ENCODE measurements at places on chromosomes 1 and 21. TPM values are rescaled to one million over a fixed set of nuclear protein-coding genes. Genes with fewer than 3 reads are reported as not detected.

GRCh38 chr1:155591770-155592169, 18.2 kb upstream of the MSTO1 start:
- no peak for DNase-seq

- no peak for DNase-seq
Observed at GRCh38 chr1:54565113-54565501, 17.1 kb downstream of the ACOT11 start.

- no peak for DNase-seq
Observed at GRCh38 chr1:67754526-67754920, 69.5 kb downstream of the GADD45A start.

- no peak for DNase-seq
Observed at GRCh38 chr1:184972315-184973055, 1.8 kb downstream of the NIBAN1 start.

GRCh38 chr1:71041806-71042205, 5.8 kb downstream of the PTGER3 start:
- DNase-seq, result no peak

DNA sequence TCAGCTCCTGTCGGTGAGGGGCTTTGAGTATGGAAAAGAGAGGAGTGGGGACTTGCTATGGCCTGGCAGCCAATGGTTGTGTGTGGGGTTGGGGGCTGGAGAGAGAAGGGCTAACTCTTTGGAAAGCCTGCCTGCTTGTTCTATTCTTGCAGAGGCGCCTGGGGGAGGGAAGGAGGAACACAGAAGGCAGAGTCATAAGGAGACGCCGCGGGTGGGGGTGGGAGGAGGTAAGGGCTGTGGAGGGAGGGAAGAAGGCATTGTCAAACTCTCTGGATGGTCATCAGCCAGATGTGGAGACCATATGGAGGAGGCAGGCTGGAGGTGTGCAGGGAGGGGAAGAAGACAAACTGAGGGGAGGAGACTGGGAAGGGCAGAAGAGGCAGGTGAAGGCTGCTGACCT, 70.0 kb downstream of the PLXNA2 start:
- DNase-seq, result no peak

DNA sequence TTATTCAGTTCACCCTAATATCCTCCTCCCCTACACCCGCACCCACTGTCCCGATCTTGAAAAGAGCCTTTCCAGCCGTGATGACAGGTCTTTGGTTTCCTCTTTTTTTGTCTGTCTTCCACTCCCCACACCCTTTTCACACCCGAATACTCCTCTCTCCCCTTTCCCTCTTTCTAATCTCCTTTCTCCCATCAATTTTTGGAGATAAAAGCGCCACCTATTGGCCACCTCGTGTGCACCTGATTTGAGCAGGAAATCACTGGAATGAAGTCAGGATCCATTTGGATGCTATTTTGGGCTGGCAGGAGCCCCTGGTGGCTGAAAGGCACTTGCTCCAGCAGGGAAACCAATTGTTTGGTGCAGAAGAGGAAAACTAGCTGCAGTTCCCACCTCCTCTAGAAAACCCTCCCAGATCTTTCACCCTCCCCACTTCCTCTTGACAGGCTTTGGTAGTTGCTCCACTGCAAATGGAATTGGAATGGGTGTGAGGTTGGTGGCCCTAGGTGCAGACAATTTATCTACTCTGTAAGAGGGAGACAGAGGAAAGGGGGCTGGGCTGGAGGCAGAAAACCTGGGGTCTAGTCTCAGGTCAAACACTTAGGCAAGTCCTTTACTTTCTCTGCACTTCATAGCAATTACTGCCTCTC, 8.4 kb downstream of the FOXE3 start:
- DNase-seq, result peak; percentile 60

GRCh38 chr1:21912038-21912758, 24.9 kb downstream of the HSPG2 start:
- no peak for DNase-seq

GRCh38 chr1:110048923-110049601, 14.6 kb downstream of the STRIP1 start:
- DNase-seq, result peak; percentile 57

DNA sequence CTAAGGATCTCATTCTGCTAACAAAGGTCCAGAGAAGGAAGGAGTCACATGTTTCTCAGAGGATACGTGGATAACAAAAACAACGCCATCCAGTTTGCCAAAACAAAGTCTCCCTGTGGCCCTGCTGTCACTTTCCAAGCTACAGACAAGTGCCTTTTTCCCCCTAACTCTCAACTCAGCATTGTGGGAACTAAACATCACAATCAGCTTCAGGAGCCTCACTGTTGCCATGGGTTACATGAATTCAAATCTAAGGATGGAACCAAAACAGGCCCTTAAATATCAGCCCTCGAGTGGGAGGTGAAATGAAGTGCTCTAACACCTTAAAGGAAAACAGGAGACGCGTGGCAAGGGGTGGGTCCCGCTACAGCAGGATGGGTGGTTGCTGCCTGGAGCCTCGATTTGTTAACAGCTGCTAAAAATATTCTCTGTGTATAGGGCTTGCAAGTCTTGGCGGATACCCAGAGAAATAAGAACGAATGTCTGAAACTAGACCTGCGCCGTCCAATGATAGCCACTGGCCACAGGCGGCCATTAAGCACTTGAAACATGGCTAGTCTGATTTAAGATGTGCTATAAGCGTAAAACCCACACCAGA, 66.4 kb upstream of the SOD1 start:
- no peak for DNase-seq

DNA sequence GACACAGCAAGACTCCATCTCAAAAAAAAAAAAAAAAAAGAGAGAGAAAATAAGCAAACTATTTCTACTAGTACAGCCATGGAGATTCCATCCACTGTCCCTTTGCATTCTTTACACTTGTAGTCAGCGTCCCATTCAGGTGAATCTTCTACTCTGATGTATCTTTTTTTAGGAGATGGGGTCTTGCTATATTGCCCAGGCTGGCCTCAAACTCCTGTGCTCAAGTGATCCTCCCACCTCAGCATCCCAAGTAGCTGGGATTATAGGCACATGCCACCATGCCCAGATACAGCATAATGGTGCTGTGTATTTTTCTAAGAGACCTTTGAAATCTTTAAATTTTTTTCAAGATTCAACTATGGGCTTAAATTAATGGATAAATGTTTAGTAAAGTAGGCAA, 8.1 kb upstream of the CENPL start:
- DNase-seq, result no peak

- DNase-seq, result peak; percentile 99
Observed at GRCh38 chr1:222713091-222713961, 962 bp downstream of the BROX start.

DNA sequence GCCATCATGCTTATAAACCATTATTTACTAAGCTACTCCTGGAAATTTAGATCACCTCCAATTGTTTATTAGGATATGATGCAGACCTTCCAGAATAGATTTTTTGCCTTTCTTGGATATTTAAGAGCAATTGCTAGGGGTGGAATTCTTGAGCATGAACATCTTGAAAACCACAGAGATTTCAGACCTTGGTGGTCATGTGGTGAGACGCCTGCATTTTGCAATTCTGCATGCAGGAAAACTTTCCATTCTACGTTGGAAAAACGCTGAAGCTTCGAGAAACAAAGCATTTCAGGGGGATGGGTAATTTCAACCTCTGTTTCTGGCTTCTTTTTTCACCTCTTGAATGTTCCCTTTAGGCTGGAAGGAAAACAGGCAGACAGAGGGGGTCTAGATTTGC, 596.3 kb downstream of the KIF26B start:
- no peak for DNase-seq

GRCh38 chr21:42499444-42500112, 3.6 kb upstream of the RSPH1 start:
- no peak for DNase-seq

DNA sequence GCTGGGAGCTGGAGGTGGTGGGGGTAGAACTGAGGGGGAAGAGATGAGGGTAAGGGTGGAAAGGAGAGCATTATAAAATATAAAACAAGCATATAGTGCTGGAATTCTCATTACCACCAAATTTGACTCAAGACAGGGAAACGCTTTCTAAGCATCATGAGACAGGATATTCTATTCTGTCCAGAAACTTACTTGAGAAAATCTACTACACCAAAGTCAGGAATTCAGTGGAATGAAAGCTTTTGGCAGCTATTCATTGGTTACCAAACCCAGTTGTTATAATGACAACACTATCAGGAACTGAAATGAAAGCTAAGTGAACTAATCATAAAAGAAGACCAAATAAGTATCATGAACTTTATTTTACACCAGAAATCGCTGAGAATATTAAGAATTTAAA, 14.5 kb downstream of the AIDA start:
- DNase-seq, result no peak

- no peak for DNase-seq
Observed at GRCh38 chr1:60857851-60858250, 224.5 kb upstream of the NFIA start.

HSPA6 gene
- total RNA-seq, result not detected

ZMPSTE24 gene
- 29.5 TPM for total RNA-seq

SLC16A4 gene
- total RNA-seq, result 11.1 TPM

S100A7A gene
- not detected for total RNA-seq

FCN3 gene
- 15.2 TPM for total RNA-seq

TPTE gene
- total RNA-seq, result not detected

GRHL3 gene
- total RNA-seq, result 0.73 TPM

HES4 gene
- 14.9 TPM for total RNA-seq

OR2M3 gene
- not detected for total RNA-seq

Measured in stomach (tissue), 19 donors.